ENCODE measurements at places on chromosomes 12 and 14.

GRCh38 chr12:976644-977043 lies 14.4 kb upstream of the ERC1 start:
- DNase-seq, result no peak

DNA sequence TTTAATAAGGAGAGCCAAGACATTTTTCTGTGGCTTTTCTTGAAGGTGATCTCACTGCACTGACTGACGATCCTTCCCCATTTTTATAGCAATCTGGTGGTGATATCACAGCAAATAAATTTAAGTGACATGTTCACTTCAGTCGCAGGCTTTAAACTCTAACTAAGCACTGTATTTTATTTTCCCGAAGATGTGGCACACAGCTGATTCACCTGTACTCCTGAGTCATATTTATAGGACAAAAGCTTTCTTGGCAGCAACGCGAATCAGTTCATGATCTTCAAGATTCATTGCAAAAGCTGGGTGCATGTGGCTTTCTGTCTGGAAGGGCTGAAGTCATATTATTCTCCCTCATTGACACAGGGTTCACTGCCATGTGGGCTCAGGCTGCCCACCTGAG lies 79.8 kb upstream of the TUNAR start:
- no peak for DNase-seq

DNA sequence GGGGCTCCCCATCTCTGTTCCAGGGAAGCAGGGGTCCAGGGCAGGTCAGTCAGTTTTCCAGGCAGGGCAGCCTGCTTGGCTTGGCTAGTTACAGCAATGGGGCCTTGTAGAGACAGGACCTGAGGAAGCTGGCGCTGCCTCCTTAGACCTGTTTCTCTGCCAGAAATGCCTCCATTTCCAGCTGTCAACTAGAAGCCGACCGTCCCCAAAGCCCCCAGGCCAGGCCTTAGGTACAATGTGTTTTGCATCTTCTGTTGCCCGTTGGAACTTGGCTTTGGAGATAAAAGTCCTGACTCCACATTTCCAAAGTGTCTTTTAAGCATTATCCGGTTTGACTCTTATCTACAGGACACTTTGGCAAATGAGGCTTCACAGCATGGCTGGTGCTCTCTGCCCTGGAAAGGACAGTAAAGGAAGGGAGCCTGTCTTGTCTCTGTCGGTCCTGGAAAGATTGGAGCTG lies 42.6 kb downstream of the KRT80 start:
- no peak for DNase-seq

DNA sequence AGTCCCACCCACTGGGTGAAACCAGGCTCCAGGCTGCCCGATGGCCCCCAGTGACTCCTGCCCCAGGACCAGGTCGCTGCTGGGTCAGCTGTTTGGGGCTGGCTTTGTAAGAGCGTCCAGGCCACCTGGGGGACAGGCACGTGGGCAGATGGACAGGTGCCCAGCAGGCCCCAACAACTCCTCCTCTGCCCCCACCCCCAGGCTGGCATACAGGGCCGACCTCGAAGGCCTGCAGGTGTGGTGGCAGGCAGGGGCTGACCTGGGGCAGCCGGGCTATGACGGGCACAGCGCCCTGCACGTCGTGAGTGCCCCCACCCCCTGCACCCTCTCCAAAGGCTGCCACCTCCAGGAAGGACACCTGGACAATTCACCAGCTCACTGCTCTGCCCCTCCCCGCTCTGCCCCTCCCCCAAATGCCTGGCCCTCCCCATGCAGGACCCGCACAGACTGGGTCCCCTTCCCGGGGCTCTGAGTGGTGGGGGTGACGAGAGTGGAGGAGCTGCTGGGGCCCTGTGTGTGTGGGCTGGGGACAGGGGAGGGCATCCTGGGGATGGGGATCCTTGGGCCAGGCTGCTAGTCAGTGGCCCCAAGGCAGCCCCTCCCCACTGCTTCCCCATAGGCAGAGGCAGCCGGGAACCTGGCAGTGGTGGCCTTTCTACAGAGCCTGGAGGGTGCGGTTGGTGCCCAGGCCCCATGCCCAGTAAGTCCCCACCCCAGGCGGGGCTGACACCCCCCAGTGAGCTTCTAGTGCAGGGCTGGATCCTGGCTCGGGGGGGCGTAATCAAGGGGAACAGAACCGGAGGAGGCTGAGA lies 26.0 kb downstream of the ASPG start:
- DNase-seq, result no peak

DNA sequence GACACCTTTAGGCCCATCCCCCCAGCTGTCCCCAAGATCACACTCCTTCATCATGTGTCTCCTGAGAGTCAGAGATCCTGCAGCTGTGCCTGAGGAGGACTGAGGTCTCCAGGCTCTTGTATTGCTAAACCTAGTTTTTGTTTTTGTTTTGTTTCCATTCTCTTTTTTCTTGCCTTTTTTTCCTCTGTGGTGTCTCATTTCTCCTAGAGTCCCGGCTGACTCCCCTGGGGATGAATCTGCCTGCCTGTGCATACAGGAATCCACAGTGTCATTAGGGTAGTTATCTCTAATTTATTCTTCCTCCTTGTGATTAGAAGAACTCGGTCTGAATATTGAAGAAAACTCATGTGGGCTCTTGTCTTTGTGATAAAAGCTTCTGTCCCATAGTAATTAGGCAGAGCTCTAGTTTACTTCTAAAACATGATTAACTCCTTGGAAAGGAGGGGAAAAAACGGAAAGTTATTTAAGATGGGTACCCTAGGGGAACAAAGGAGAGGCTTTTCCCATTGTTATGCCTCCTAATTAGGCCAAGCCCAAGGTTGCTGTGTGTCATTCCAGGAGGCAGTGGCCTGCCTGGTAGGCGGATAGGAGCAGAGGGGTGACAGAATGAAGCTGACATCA lies 343.2 kb downstream of the ZFP36L1 start:
- DNase-seq, result no peak

DNA sequence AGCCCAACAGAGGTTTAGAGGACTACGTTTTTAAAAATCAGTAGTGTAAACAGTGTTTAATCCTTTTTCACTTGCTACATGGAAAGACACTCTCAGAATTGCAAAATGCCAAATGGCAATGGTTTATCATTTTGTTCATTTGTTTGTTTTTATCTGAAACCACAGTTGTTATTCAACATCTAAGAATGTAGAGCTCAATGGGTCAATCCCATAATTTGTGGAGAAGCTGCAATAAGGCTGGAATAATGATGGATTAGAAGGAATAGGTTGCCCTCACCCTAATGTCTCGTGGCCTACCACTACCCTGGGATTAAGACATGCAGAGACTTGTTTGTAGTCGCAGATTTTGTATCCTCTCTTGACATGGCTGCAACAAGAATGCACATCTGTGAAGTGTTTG lies 115.7 kb downstream of the LLPH start:
- no peak for DNase-seq

- DNase-seq, result no peak
Measured at GRCh38 chr14:101040538-101041442, 137.3 kb upstream of the RTL1 start.

DNA sequence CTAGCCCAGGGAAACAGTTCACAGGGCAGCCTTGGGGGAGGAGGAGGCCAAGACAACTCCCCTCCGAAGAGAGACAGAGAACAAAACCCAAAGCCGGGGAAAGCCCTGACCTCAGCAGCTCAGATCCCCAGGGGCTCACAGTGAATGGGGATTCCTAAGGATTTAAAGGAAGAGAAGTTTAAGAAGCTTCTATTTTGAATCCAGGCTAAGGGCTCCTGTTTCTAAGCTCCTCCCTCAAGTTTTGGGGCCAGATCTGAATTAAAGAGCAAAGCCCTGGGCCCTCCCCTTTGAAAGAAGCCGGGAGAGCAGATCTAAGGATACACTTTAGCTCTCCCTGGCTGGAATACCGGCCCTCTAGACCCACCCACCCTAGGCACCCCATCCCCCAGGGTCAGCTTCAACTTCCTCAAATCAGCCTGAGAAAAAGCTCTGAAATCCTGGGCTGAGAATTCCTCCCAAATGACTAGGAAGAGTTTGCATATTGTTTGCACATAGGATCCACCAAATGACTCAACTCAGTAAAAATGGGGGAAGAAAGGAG lies 3.9 kb downstream of the KDM2B start:
- no peak for DNase-seq

- no peak for DNase-seq
Measured at GRCh38 chr14:26987744-26988363, 390.0 kb upstream of the NOVA1 start.

- no peak for DNase-seq
Measured at GRCh38 chr14:35044939-35045797, 904 bp upstream of the FAM177A1 start.

- no peak for DNase-seq
Measured at GRCh38 chr14:79721399-79722084, 489.8 kb downstream of the DIO2 start.

GRCh38 chr14:93619176-93619793 lies 169.0 kb downstream of the PRIMA1 start:
- no peak for DNase-seq

DNA sequence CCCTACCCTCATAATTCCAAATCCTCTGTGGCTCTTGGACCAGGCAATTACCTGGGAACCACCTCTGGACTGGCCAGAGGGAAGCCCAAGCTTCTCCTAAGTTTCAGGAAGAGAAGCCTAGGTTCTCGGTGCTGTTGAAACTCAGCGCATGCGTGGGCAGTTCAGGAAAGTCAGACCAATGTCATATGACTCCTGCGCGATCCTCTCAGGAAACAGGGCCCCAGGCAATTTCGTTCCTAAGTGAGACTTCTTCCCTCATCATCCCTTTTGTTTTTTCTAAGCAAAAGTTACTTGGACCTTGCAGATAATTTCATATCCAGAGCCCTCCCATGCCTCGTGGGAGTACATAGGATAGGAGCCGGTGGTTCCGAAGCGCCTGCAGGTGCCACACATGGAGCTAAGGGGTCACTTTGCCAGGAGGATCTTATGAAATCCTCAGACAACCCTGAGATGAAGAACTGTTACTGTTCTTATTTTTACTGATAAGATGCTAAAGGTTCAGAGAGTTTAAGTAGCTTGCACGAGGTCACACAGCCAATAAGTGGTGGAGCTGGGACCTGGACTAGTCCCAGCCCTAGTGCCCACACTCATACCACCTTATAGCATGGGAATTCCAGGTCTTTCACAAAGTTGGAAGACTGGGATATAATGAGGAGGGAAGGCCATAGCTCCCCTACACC lies 168.2 kb downstream of the ZFP36L1 start:
- no peak for DNase-seq

DNA sequence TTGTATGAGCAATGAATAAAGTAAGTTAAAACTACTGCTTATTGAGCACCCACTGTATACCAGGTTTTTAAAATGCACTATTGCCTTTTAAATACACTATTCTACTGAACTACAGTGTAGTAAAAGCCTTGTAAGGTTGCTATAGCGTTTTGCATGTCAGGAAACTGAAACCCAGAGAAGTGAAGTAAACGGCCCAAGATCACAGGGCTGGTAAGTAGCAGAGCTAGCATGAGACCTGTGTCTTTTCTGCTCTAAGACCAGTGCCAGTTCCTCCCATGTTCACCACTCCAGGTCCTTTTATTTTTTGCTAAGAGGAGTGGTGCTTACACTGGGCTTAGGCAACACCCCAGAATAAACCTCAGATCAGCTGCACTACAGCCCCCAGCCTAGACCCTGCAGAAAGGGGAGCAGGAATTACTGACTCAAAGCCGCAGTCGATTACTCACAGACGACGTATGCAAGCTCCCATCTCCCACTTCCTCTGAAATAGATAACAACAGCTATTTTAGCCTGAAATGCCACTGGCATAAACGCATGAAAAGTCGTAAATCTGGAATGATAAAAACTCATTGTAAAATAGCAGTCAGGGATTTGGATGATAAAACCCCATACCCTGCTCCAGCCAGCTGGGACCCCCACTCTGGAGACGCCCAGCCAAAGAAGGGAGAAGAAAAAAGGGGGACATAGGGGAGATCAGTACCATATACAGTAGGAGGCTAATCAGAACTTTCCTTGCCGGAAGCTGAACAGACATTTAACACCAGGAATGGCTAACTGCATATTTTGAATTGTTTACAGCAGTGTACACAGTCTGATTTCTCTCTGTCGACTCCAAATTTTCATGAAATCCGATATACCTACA lies 108.3 kb downstream of the NUAK1 start:
- no peak for DNase-seq

GRCh38 chr12:38776647-38777046 lies 128.7 kb downstream of the CPNE8 start:
- DNase-seq, result no peak

DNA sequence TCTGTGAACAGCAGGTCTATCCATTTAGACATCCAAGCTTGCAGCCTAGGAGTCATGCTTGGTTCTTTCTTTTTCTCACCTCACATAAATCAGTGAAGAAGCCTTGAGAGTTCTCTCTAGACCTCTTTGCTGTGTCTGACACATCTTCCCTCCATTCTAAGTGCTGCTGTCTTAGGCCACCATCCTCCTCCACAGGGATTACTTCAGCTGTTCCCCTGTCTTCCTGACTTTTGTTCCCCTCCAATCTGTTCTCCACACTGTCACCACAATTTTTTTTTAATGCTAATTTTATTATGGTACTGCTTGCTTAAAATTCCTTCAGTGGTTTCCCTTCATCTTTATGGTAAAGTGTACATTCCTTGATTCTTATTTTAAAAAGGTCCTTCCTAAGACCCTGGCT lies 71.8 kb downstream of the DERA start:
- DNase-seq, result no peak

DNA sequence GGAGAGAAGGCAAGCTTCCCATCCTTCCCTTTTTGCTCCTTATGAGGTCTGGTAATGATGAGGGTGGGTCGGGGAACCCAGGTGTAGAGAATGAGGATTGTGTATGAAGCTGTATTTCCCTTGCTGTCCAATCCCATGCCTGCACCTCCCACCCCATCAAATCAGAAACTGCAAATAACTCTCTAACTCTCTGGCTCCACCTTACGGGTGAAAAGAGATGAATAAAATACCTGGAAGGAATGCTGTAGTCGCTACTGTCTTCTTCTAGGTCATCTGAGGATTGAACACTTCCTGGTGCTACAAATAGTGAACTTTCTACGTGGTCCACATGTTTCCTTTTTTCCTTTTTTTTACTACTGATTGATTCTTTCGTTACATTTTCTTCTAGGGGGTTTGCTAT lies 38.9 kb upstream of the DICER1 start:
- DNase-seq, result peak; percentile 1

DNA sequence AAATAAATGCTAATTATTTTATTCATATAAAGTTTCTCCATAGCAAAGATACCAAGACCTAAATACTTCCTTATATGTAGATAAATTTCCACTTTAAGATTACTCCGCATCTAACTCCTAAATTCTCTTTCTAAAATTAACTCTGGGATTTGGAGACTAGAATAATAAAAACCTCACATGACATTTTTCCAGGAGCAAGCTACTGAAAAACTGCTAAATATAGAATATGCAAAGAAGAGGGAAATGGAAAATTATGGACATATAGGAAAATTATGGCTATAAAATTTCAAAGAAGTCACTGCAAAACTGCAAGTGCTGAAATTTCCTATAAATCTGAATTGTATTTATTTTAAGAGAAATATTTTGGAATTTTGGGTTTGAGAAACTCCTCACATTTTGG lies 186.2 kb downstream of the DUSP6 start:
- no peak for DNase-seq

Measured in NCI-H1930 (cell line).